Erythroblast (primary cell): ENCODE measurements at places on chromosomes 1 and 21.

- DNase-seq: no peak
These were observed 248.2 kb downstream of the MATN1 start for GRCh38 chr1:30475201-30475600.

DNA sequence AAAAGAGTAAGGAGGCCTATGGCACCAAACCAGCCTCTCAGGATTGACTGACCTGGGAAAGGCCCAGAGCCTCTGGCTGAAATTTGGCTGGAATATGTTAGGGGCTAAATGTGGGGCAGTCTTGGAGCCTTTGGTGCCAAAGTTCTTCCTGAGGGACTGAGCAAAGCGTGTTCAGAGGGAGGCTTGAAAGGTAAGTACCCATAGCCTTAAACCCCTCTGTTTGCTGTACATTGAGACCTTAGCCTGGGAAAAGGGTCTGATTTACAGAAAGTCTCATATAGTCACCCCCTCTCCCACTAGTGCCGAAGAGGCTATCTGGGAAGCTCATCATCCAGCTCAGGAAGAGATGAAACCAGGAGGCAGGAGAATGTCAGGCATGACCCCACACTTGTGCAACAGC lies at the start of gene LCE4A:
Gene LCE4A, plus strand, starts transcription at position 301 of the 400 bp plus-strand sequence. CDS start 916 bp downstream, outside the sequence.
- DNase-seq: no peak

DNA sequence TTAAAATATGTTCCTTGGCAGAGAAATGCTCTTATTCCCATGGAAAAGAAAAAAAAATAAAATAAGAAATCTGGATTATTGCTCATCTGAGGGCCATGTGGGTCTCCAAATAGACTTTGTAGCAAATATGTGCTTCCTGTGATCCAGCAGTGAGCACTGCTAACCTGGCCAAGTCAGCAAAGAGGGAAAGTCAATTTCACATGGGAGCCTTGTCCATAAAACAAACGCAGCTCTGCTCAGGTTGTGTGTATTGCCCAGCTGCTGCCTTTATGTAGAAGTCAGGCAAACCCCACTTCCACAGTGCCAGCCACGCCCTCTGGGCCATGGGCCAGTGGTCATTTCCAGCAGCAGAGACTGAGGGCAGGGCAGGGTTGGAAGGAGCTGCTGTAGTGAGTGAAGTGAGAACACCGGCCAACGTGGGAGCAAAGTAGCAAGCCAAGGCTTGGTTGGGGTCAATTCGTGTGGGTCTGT lies 174.3 kb downstream of the LYPLAL1 start:
- DNase-seq: no peak

DNA sequence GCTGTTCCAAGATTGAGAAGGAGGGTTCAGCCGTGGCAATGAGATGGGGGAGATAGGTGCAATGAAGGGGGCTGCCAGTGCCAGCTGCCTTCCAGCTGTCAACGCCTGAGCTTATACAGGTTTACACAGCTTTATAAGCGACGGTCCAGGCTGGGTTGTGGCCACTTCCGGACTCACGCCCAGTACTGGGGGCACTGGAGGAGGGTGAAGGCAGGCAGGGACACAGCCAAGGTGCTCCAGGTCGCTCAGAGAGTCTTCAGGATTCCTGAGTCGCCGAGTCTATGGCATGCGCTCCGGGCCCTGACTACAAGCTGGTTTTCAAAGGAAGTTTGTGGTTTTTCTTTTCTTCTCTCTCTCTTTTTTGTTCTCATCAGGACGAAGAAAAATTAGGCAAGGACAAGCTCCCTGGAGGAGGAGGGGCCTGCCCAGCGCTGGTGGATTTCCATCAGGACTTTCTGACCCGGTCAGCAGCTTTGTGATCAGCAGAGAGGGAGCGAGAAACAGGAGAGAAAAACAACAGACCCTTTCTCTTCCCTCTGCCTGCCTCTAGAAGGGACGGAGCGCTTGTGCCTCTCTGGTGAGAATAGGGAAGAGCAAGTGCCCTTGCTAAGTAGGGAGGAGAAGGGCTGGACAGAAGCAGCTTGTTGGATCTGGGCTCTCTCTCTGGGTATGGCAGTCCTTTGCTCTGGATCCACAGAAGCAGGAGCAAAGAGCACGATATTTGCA lies at the start of gene MINDY1:
Gene MINDY1, minus strand, starts transcription at position 576 of the 726 bp plus-strand sequence. CDS start 4,285 bp downstream, outside the sequence.
- DNase-seq: peak; percentile 86

- DNase-seq: no peak
These were observed 121.6 kb upstream of the IRF2BP2 start for GRCh38 chr1:234731569-234732085.

- DNase-seq: no peak
These were observed 86.1 kb downstream of the TTLL7 start for GRCh38 chr1:83912876-83913275.

DNA sequence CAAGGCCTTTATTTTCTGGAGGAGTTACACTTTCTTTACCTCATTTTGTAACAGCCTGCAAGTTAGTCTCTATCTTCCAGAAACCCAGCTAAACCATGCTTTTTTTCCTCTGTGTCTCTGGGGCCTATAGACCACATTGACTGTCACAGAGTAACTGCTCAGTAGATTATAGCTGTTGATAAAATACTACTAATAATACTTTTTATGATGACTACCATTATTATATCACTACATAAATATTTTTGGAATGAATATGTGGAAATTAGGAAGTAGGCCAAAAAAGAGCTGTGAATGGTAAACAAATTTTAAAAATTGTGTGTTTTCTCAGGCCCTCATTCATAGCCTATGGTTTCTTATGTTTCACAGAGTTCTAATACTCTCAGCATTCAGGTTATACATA lies 233.1 kb upstream of the USP24 start:
- no peak for DNase-seq

DNA sequence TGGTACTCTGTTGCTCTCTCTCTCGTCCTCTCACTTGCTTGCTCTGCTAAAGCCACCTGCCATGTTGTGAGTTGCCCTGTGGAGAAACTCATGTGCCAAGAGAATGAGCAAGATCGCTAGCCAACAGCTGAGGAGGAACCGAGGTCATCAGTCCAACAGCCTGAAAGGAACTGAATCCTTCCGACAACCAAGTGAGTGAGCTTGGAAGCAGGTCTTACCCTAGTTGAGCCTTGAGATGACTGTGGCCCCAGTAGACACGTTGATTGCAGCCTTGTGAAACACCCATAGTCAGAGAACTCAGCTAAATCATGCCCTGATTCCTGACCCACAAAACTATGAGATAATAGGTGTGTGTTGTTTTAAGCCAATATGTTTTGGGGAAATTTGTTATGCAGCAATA lies 48.1 kb upstream of the BACH1 start:
- DNase-seq: no peak

- no peak for DNase-seq
These were observed 390.5 kb upstream of the LYPLAL1 start for GRCh38 chr1:218783131-218783530.

DNA sequence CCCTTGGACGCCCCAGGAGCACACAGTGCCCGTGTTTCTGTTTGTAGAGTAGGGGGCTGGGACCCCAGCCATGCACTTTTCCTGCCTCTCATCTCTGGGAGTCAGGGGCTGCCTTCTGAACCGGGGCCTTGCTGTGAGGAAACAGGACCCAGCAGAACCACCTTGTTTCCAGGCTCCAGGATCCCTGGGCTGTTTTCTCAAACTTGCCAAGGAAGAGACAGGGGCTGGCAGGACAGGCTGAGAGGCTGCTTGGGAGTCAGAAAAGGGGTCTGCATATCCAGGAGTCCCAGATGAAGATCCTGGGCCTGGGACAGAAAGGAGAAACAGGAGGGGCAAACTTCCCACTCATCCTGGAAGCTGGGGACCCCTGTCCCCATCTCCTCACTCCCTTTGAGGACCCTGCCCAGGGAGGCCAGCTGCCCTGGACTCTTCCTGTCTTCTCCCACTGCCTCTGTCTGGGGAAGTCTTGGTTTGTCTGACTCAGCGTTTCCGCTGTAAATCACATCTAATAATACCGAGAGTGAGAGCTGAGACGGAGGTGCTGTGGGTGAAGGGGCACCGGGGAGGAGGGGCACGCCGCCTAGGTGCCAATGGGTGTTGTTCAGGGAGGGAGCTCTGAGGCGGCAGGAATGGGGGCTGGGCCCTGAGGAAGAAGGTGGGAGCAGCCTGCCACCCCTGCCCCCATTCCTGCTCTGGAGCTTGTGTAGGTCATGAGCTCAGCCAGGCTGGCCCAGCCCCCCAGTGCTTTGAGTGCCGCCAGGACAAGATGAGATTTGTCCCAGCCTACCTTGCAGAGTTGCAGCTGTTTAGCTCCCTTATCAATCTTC lies 16.7 kb downstream of the POU3F1 start:
- DNase-seq: no peak
